ENCODE measurements at places on chromosomes 13 and 19. TPM values are rescaled to one million over a fixed set of nuclear protein-coding genes. Genes with fewer than 3 reads are reported as not detected.

Gene ONECUT3
- total RNA-seq, result not detected

Gene BICRA
- 1.8 TPM for total RNA-seq

Gene XRCC1
- total RNA-seq, result 12.5 TPM

Gene MYO16
- under 0.01 TPM for total RNA-seq

Gene CEACAM8
- not detected for total RNA-seq

Gene F10
- total RNA-seq, result 7.2 TPM

Gene CD70
- not detected for total RNA-seq

Gene RFPL4AL1
- total RNA-seq, result not detected

Gene ZNF699
- 7.2 TPM for total RNA-seq

Gene THAP8
- total RNA-seq, result 2.2 TPM

Gene MAP2K7
- 4.1 TPM for total RNA-seq

Gene CYP2A6
- not detected for total RNA-seq

Gene PABPC3
- total RNA-seq, result under 0.01 TPM

Gene TLE6
- total RNA-seq, result under 0.01 TPM

Gene PCSK4
- 0.56 TPM for total RNA-seq

Gene CEACAM3
- not detected for total RNA-seq

Gene RFXANK
- 61.4 TPM for total RNA-seq

Gene CYP2A7
- total RNA-seq, result not detected

Gene SYDE1
- 19.4 TPM for total RNA-seq

Gene KLHL1
- not detected for total RNA-seq

Gene KLK2
- not detected for total RNA-seq

Gene SRRM5
- not detected for total RNA-seq

Gene MBD3L2
- total RNA-seq, result not detected

Gene BRSK1
- total RNA-seq, result 1.9 TPM

Gene MADCAM1
- not detected for total RNA-seq

Gene LILRB4
- not detected for total RNA-seq

Gene PEX11G
- 0.72 TPM for total RNA-seq

Gene OR10H1
- not detected for total RNA-seq

Gene PRR20A
- not detected for total RNA-seq

Gene TPRX2
- total RNA-seq, result not detected

Gene SPRED3
- 0.90 TPM for total RNA-seq

Gene IZUMO4
- 0.56 TPM for total RNA-seq

Gene ZNF253
- 3.6 TPM for total RNA-seq

Gene ZNF729
- not detected for total RNA-seq

Gene MBD3L3
- total RNA-seq, result not detected

Measured in IMR-90 (cell line).